Heart right ventricle (tissue), 16 donors: ENCODE measurements at places on chromosomes 16 and 17.

DNA sequence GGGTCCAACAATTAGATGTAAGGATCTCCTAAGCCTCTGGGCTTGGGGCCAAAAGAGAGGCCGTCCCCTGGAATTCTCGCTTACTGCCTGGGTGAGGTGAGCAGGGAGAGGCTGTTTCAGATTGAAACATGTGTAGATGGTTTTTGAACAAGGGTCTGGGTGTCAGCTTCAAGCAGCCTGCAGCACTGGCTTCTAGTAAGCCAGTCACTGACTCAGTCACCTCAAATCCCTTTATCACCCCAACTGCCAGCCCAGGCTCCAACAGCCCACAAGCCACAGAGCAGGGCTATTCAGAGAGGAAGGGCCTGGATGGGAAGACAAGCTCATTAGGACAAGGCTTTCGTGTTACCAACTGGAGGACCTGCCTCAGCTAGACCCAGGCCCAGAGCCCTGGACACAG lies 180.2 kb downstream of the CCT6B start:
- no peak for DNase-seq

- DNase-seq, result no peak
Measured at GRCh38 chr17:44353672-44354331, 8.7 kb downstream of the GRN start.

GRCh38 chr17:79137015-79137788 lies 62.6 kb downstream of the ENGASE start:
- DNase-seq, result no peak

GRCh38 chr16:9135797-9136196 lies 44.4 kb downstream of the HAPSTR1 start:
- DNase-seq, result no peak

- DNase-seq, result peak; percentile 90
Measured at GRCh38 chr17:40499551-40500189, 1.8 kb downstream of the TNS4 start.

GRCh38 chr17:83175822-83176622 lies 96.6 kb downstream of the METRNL start:
- DNase-seq, result no peak

DNA sequence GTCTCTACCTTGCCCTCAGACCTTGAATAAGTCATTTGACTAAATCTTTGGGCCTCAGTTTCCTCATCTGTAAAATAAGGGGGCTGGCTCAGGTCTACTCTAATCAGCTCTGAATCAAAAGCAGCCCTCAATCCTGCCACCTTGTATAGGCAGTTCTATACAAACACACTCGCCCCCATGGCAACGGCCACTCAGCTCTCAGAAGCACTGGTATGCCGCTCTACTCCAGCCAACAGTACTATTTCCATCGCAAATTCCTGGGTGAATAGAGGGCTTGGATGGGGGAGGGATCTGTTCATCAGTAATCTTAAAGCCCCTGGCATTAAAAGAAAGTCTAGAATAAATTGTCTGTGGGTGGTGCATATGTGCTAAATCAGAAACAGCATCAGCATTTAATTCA lies 21.2 kb upstream of the TAOK1 start:
- peak; percentile 50 for DNase-seq

DNA sequence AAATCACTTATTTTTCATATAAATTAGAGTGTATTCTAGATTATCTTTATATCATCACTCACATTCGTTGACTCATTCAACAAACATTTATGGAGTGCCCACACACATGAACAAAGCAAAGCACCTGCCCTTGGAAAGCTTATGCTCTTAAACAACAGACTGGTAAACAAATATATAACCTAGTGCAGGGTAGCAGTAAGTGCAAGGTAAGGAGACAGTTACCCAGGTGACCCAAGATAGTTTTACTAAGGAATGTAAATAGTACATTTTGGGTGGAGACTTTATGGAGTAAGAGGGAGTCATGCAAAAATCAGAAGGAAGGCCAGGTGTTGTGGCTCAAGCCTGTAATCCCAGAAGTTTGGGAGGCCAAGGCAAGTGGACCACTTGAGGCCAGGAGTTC lies 40.4 kb upstream of the HELZ start:
- DNase-seq, result no peak

DNA sequence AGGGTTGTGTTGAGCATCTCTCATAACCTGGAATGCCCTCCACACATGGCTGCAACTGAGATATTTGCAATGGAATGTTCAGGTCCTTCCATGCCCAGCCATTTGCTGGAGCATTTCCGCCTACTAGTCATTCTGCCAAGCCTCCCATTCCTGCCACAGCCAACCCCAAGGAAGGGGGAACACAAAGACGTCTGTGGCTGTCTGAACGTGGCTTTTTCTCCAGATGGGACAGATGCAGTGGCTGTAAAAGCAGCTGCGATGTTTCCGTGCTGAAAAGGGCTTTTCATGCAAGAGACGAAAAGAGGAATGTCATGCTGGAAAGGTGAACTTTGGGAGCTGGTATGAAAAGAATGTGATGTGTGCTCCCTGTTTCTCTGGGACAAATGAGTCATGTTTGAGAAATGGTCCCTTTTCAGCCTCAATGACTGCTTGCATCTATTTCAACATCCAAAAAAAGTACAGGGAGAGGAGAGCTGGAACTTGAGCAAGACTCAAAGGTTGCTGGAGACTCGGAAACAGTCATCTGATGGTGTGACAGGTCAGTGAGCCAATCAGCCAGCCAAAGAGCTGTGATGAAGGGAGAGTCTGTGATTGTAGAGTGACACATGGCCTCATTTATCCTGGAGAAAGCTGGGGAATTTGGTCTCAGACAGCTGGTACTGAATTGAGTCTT lies 208.9 kb downstream of the SHISA9 start:
- no peak for DNase-seq

- no peak for DNase-seq
Measured at GRCh38 chr16:67697422-67698185, 21.5 kb downstream of the GFOD2 start.

DNA sequence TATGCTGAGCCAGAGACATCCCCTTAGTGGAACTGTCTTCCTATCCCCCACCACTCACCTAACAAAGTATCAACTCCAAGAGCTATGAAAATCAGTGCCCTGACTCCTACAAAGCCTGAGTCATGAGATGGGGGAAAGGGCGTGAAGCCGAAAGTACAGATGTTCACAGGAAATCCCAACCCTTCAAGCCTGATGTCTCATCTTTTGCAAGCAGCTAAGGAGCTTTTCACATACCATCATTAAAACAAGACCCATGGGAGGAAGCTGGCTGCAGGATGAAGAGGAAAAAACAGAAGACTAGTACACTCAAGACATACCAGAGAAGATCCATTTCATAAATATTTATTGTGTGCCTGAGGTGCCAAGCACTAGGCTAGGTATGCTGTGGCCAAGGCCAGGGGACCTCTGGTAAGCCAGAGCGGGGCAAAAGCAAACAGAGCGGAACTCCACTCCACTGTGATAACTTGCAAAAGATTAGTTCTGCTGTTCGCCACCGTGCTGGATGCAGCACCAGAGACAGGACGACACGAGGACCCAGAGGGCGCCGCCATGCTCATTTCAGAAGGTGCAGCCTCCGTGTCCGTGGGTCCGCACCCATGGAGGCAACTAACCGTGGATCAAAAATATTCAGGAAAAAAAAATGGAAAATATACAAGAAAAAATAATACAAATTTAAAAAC lies 4.5 kb upstream of the MNT start:
- no peak for DNase-seq

GRCh38 chr17:82974136-82974952 lies 105.1 kb upstream of the METRNL start:
- DNase-seq, result no peak

- DNase-seq, result no peak
Measured at GRCh38 chr16:85986931-85987749, 88.2 kb downstream of the IRF8 start.

DNA sequence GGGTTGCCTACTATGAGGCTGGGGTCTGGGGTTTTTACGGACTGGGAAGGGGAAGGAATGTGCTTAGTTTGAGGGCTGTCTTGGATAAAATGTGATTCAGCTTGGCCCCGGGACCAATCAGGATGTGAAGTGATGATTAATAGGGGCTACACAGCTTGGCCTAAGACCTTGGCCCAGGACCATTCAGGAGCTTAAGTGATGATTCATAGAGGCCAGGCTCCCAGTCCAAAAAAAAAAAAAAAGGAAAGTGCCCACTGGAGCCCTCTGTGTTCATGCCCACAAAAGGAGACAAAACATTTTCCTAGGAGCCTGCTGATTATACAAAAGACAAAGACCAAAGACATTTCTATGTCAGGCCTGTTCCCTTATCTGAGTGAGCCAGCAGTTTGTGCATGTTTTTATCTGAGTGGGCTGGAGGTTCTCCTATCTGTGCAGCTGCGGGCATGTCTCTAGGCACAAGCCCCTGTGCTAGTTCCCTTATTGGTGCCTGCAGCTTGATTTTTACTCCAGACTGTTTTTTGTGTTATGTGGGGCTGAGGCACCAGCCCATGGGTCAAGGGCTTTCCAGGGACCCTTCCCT lies 898.2 kb upstream of the GOT2 start:
- DNase-seq, result no peak

DNA sequence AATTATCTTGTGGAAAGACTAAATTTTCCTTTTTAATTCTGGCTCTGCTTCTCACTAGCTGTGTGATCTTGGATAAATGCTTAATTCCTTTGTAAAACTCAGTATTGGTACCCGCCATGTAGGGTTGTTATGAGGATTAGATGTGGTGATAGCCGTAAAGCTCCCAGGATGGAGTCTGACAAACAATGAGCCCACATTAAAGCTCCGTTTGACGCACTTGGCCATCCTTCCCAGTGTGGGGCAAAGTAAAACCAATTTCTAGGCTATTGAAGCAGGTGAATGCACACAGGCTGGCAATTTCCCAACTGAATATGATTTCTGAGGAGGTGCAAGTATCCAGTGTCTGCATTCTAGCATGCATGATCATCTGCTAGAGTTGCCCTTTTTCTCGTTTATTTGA lies 123.6 kb downstream of the MRTFB start:
- DNase-seq, result no peak

- DNase-seq, result no peak
Measured at GRCh38 chr16:89407925-89408300, 82.4 kb downstream of the ANKRD11 start.

GRCh38 chr16:56747486-56748045 lies 17.6 kb downstream of the NUP93 start:
- DNase-seq, result no peak

DNA sequence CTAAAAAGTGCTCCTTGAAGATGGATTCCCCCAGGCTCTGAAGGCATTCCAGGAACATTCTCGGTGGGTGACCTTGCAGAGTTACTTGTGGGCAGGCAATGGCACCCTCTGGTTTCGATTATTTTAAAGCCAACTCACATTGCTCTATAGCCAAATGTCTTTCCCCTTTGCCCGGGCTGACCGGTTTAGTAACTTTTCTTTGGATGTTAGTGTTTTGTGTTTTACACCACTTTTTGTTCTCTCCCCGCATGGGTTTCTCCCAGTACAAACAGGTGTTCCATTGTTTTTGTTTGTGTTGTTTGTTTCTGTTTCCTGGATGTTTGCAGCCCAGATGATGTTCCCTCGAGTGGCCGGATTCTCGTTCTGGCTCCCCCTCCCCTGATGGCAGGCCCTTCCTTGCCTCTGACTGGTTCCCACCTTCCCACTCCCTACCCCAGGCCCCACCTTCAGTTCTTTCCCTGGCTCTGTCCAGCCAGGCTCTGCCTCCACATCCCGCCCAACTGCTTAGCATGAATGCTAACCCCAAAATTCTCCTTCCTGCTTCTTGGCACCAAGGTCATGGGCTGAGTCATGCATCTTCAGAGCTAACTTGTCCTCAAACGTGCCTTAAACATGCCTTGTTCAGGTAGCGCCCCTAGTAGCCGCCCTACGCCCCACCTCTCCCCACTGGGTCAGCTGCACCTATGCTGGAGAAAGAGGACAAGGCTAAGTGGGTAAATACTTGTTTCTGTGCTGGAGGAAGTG lies 40.6 kb downstream of the ELAC2 start:
- DNase-seq, result no peak

GRCh38 chr16:19008245-19009169 lies 24.8 kb downstream of the TMC7 start:
- no peak for DNase-seq

DNA sequence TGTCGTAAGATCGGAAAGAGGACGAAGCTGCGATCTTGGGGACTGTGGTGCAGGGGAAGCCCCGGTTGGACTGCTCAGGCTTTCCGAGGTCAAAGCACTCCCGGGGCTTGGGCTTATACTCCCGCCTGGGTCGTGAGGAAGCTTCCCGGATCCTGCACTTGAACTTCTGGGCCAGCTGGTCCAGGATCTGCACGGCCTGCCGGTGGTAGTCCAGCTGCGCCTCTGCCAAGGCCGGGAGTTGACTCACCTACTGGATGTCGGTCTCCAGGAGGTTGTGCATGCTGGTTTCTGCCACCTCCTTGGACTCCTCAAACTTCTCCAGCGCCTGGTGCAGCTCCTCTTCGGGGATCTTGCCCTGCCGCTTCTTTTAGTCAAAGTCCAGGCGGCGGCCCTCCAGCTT lies 99.2 kb downstream of the KPNA2 start:
- no peak for DNase-seq

DNA sequence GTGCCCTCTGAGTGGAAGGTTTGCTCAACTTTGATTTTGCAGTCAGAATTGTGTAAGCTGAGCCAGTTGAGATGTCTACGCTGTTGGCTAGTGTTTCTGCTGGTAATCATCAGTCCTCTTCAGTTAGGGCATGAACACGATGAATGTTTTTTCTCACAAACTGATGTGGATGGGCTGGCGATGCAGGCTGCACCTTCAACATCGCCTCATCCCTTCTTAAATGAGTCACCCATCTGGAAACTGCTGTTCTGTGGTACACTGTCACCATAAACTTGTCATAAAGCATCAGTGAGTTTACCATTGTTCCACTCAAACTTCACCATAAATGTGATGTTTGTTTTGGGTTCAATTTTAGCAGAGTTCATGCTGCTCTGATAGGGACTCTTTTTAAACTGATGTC lies 8.4 kb downstream of the C16orf95 start:
- DNase-seq, result no peak

DNA sequence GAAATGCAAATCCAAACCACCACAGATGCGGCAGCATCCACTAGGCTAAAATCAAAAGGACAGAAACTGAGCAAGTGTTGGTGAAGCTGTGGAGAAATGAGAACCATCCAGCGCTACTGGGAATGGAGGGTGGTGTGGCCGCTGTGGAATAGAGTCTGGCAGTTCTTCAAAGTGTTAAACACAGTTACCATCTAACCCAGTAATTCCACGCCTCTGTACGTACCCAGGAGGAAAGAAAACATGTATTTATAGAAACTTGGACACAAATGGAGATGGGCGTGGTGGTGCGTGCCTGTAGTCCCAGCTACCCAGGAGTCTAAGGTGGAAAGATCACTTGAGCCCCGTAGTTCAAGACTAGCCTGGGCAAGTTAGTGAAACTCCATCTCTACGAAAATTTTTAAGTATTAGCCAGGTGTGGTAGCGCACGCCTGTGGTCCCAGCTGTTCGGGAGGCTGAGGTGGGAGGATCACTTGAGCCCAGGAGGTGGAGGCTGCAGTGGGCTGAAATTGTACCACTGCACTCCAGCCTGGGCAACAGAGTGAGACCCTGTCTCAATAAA lies 11.6 kb downstream of the SLC25A10 start:
- no peak for DNase-seq

DNA sequence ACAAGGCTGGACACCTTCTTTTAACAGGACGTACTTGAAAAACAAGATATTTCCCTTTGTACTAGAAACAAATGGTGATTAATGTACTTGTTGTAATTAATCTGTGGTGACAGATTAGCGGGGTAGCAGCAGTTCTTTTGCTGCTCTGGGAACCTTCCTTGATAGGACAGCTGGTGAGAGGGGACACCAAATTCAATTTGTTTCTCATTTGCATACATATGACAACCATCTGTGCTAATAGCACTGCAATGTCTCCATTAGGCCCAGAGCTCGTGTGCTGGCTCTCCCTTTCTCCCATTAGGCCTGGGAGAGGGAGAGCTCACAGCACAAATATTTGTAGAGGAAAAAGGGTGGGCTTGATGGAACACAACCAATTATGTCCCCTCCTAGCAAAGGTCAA lies 221.0 kb upstream of the HS3ST3A1 start:
- DNase-seq, result no peak
